ENCODE measurements at places on chromosomes 5 and 9. TPM values are rescaled to one million over a fixed set of nuclear protein-coding genes. Genes with fewer than 3 reads are reported as not detected.

GRCh38 chr5:10091701-10092100 lies 158.0 kb downstream of the ATPSCKMT start:
- DNase-seq = no peak

- no peak for DNase-seq
These were observed 442.4 kb downstream of the KIF4B start for GRCh38 chr5:155455791-155456514.

CTXN3 gene
- polyA plus RNA-seq = 0.10 TPM

MCC gene
- 16.2 TPM for polyA plus RNA-seq

- no peak for DNase-seq
These were observed 91.9 kb downstream of the CEMIP2 start for GRCh38 chr9:71676460-71676859.

DNA sequence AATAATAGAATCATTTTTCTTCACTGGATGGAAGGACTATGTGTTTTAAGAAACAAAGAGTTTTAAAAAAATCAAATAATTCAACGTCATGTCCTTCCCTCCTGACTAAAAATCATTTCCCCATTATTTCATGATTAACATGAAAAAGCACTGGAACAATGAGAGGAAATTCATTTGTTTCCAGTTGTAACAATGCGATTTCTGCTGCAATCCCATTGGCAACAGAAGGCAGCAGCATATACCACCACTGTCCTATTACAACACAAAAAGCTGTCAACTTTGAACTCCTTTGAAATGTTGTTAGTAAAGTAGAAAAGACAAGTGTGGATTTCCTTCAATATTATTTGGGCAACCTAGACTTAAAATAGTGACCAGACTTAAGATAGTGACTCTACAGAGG lies 3.1 kb downstream of the C5orf63 start:
- DNase-seq = no peak

DNA sequence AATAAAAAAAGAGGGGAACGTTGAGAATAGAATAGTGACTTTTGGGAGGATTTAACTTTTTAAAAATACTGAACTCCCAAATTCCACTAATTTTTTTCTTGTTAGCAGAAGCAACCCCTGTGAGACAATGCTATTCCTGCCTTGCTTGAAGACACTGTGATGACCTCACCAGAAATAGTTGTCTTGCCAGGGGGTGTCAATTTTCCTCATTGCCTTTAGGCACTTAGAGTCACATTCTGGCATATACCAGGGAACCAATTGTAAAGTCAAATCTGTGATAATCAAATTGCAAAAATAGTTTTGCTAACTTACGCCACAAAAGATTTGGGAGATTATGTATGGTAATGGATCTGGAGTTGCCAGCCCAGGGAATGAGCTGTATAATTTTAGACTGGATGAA lies 42.8 kb upstream of the RPS23 start:
- no peak for DNase-seq

Data from left lung (tissue), 14 donors.